Psoas muscle (tissue), 8 donors: ENCODE measurements at places on chromosomes 2 and 18. TPM values are rescaled to one million over a fixed set of nuclear protein-coding genes. Genes with fewer than 3 reads are reported as not detected.

The MEP1B gene
- not detected for total RNA-seq

GRCh38 chr2:138516030-138516704, 14.6 kb downstream of the SPOPL start:
- H3K27ac ChIP-seq = no peak overlapping the region
- H3K36me3 ChIP-seq = no peaks in the 10 kb centered on the region
- no peaks in the 10 kb centered on the region for H3K27me3 ChIP-seq
- DNase-seq = no peak

- H3K36me3 ChIP-seq = no peaks in the 10 kb centered on the region
- no peak overlapping the region for H3K4me3 ChIP-seq
- no peak overlapping the region for H3K27ac ChIP-seq
- no peaks in the 10 kb centered on the region for H3K4me1 ChIP-seq
- DNase-seq = no peak
- no peaks in the 10 kb centered on the region for H3K27me3 ChIP-seq
These were observed 119.7 kb upstream of the KLF7 start for GRCh38 chr2:207285473-207285815.

The DSG1 gene
- not detected for total RNA-seq

The LONRF2 gene
- 5.2 TPM for total RNA-seq

The SLC5A7 gene
- not detected for total RNA-seq

GRCh38 chr2:15981646-15982045, 41.3 kb downstream of the MYCN start:
- no peaks in the 10 kb centered on the region for H3K27me3 ChIP-seq
- H3K27ac ChIP-seq = no peak overlapping the region
- H3K4me3 ChIP-seq = no peak overlapping the region
- no peaks in the 10 kb centered on the region for H3K36me3 ChIP-seq

The ZBTB7C gene
- total RNA-seq = 0.78 TPM

GRCh38 chr2:119647440-119648169, 31.4 kb upstream of the TMEM177 start:
- H3K36me3 ChIP-seq = no peaks in the 10 kb centered on the region
- H3K27me3 ChIP-seq = no peaks in the 10 kb centered on the region
- H3K27ac ChIP-seq = no peak overlapping the region
- H3K4me3 ChIP-seq = no peak overlapping the region
- no peaks in the 10 kb centered on the region for H3K4me1 ChIP-seq

The GLI2 gene
- 0.81 TPM for total RNA-seq

DNA sequence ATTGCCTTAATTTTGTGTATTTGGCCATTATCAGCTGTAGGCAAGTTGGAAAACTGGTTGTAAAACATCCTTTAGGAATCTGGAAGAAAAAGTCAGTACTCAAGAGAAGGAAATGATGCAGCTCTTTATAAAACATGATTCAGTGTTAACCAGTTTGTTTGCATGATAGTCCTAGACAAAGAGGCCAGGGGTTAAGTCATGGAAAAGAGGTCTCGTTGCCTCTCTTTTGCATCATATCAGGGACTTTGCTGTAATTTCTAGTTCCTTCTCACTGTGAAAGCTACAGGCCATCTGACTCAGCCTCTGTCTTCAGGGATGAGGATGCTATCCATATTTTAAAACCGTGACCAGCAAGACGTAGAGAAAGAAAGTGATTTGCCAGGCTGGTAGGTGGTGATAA, 38.0 kb downstream of the NPAS2 start:
- H3K4me1 ChIP-seq = no peaks in the 10 kb centered on the region
- H3K36me3 ChIP-seq = no peaks in the 10 kb centered on the region
- DNase-seq = no peak
- no peaks in the 10 kb centered on the region for H3K27me3 ChIP-seq
- no peak overlapping the region for H3K27ac ChIP-seq

DNA sequence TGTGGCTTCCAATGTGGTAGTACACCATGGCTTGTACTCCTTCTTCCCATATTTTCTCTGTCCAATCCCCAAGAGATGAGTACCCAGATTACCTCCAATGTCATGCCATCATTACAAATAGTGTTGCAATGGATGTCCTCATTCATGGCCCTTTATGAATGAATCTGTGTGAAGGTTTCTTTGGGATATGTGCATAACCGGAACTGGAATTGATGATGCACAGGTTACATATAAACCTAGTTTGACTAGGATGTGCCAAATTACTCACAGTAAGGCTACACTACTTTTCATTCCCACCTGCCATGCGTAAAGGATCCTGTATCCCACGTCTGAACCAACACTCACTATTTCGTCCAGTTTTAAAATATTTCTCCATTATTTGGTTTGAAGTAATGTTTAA, 173.9 kb upstream of the CXCR4 start:
- H3K27ac ChIP-seq = no peak overlapping the region
- H3K4me1 ChIP-seq = no peaks in the 10 kb centered on the region
- H3K27me3 ChIP-seq = no peaks in the 10 kb centered on the region
- DNase-seq = no peak
- H3K36me3 ChIP-seq = no peaks in the 10 kb centered on the region

- H3K36me3 ChIP-seq = no peaks in the 10 kb centered on the region
- DNase-seq = no peak
- no peaks in the 10 kb centered on the region for H3K27me3 ChIP-seq
- H3K4me1 ChIP-seq = no peaks in the 10 kb centered on the region
- H3K4me3 ChIP-seq = no peak overlapping the region
These were observed 7.7 kb downstream of the L3MBTL4 start for GRCh38 chr18:6406910-6407470.

The GTF2A1L gene
- 0.71 TPM for total RNA-seq

The CHRNG gene
- 94.1 TPM for total RNA-seq

DNA sequence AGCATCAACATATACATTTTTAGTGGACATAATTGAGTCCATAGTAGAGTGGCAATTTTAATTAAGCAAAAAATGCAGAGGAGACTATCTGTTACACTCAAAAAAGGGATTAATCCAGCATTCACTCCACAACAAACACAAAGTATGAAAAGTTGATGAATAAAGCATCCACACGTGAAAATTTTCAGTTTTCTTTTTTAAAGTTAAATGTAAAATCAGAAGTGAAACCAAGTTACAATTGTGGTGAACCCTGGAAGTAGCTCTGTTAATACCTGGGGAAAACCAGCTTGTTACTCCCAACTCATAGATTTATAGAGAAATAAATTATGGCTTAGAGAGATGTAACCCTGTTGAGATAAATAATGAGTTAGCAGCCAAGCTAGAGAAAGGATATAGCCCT, 807.8 kb downstream of the TRIB2 start:
- H3K4me1 ChIP-seq = no peaks in the 10 kb centered on the region
- H3K4me3 ChIP-seq = no peak overlapping the region
- DNase-seq = no peak
- H3K27ac ChIP-seq = no peak overlapping the region
- no peaks in the 10 kb centered on the region for H3K36me3 ChIP-seq
- H3K27me3 ChIP-seq = no peaks in the 10 kb centered on the region

The CFAP221 gene
- total RNA-seq = 0.88 TPM

DNA sequence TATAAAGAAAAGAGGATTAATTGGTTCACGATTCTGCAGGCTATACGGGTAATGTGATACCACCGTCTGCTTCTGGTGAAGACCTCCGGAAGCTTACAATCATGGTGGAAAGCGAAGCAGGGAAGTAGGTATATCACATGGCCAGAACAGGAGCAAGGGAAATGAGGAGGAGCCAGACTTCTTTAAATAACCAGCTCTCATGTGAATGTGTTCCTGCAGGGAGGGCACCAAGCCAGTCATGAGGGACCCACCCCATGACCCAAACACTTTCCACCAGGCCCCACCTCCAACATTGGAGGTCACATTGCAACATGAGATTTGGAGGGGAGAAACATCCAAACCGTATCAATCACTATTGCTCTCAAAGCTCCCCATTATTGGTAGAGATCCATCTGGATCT, 61.8 kb downstream of the EFEMP1 start:
- H3K27me3 ChIP-seq = no peaks in the 10 kb centered on the region
- H3K4me1 ChIP-seq = no peaks in the 10 kb centered on the region
- peak overlapping the region; percentile 37 for H3K27ac ChIP-seq
- no peaks in the 10 kb centered on the region for H3K36me3 ChIP-seq
- no peak overlapping the region for H3K4me3 ChIP-seq

GRCh38 chr2:223054193-223054781, 2.3 kb downstream of the KCNE4 start:
- H3K27me3 ChIP-seq = peaks cover 7% of the 10 kb centered on the region
- no peaks in the 10 kb centered on the region for H3K36me3 ChIP-seq
- peak overlapping the region; percentile 59 for H3K4me3 ChIP-seq
- peak overlapping the region; percentile 72 for H3K27ac ChIP-seq
- H3K4me1 ChIP-seq = no peaks in the 10 kb centered on the region

The LOXHD1 gene
- 0.34 TPM for total RNA-seq

GRCh38 chr18:28112056-28112470, 64.9 kb downstream of the CDH2 start:
- no peaks in the 10 kb centered on the region for H3K36me3 ChIP-seq
- H3K4me3 ChIP-seq = no peak overlapping the region
- no peak overlapping the region for H3K27ac ChIP-seq
- no peaks in the 10 kb centered on the region for H3K27me3 ChIP-seq

GRCh38 chr2:74583504-74583903, 29.0 kb downstream of the DOK1 start:
- no peaks in the 10 kb centered on the region for H3K4me1 ChIP-seq
- H3K27ac ChIP-seq = no peak overlapping the region
- no peaks in the 10 kb centered on the region for H3K27me3 ChIP-seq

- no peak for DNase-seq
- no peak overlapping the region for H3K27ac ChIP-seq
- no peaks in the 10 kb centered on the region for H3K36me3 ChIP-seq
- no peak overlapping the region for H3K4me3 ChIP-seq
These were observed 17.3 kb downstream of the NCK2 start for GRCh38 chr2:105761931-105762515.

DNA sequence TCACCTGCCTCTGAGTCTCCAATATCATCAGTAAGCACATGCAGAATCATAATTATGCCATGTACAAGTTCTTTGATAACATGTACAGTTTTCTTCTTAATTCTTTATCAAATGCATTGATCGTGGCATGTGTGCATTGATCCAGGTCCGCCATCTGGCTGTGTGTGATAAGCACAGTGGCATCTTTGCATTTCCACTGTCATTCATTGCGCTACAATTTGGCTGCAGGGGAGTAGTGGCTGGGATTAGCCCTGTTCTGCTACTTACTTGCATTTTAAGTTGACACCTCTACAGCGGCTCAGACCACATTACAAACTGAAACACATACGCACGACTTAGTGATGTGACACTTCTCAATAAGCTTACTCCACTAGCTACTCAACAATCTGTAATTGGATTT, 83.6 kb upstream of the OTX1 start:
- DNase-seq = no peak
- H3K4me1 ChIP-seq = no peaks in the 10 kb centered on the region
- no peaks in the 10 kb centered on the region for H3K27me3 ChIP-seq
- H3K27ac ChIP-seq = no peak overlapping the region
- no peak overlapping the region for H3K4me3 ChIP-seq
- H3K36me3 ChIP-seq = no peaks in the 10 kb centered on the region

GRCh38 chr2:136957044-136957443, 191.7 kb downstream of the THSD7B start:
- no peak overlapping the region for H3K4me3 ChIP-seq
- no peaks in the 10 kb centered on the region for H3K4me1 ChIP-seq
- H3K27me3 ChIP-seq = no peaks in the 10 kb centered on the region
- no peak overlapping the region for H3K27ac ChIP-seq

The L3MBTL4 gene
- total RNA-seq = 0.54 TPM

The RNF152 gene
- 2.6 TPM for total RNA-seq

DNA sequence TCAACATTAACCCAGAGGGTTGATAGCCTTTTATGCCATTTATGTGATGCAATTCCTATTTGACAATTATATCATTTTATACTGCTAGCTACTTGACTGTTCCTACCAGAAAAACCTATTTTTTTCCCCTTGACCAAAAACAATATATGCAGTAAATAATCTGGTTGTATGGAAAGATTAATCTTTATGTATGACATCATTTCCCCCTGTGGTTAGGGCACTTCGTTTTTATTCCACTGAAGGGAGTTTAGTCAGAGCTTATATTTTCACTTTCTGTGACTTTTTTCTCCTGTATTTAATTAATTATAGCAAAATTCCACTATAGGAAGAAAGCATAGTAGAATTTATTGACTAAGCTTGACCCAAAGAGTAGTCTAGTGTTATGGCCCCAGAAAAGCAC, 107.6 kb downstream of the HAUS1 start:
- H3K27ac ChIP-seq = no peak overlapping the region
- peaks cover 40% of the 10 kb centered on the region for H3K4me1 ChIP-seq
- H3K36me3 ChIP-seq = peaks cover 7% of the 10 kb centered on the region
- H3K4me3 ChIP-seq = no peak overlapping the region

DNA sequence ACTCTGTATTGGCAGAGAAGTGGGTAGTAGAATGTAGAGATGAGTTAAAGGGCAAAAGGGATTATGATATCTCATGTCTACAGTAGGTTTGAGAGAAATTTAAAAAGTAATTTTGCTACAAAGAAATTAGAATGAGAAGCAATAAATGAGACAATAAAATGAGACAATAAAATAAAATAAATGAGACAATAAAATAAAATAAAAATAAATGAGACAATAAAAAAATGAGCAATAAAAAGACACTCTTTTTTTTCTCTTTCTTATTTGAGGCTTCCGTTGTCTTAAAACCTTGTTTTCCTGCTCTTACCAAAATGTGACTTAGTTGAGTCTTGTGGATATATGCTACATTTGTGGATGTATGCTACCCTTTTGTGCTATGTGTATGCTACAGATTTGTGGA, 615.4 kb upstream of the PKDCC start:
- no peak overlapping the region for H3K4me3 ChIP-seq
- H3K4me1 ChIP-seq = no peaks in the 10 kb centered on the region
- no peaks in the 10 kb centered on the region for H3K36me3 ChIP-seq
- H3K27me3 ChIP-seq = no peaks in the 10 kb centered on the region

DNA sequence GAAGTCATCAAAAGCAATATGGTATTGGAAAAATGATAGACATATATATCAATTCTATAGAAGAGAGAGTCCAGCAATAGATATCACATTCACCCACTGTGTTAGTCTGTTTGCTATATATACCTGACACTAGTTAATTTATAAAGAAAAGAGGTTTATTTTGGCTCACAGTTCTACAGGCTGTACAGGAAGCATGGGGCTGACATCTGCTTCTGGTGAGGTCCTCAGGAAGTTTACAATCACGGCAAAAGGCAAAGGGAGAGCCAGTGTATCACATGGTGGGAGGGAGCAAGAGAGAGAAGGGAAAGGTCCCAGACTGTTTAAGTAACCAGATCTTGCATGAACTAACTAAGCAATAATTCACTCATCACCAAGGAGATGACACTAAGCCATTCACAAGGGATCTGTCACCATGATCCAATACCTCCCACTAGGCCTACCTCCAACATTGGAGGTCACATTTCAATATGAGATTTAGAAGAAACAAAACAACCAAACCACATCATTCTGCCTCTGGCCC, 470.6 kb downstream of the METTL4 start:
- DNase-seq = no peak
- no peak overlapping the region for H3K4me3 ChIP-seq
- H3K4me1 ChIP-seq = no peaks in the 10 kb centered on the region

DNA sequence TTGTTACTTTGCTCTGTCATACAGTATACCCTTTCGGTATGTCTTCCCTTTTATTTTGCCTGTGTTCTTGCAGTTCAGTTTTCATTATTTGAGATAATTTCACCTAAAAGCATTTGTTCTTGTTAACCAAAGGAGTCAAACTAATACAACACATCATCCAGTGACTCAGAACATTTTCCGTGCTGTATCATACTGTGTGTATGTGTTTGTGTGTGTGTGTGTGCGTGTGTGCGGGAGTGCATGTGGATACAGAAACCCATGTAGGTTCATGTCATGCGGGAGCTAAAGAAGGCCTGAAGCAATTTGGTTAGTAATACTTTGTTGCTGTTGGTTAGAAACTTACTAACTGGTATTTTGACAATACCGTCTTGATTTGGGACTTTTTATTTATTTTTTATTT, 60.0 kb downstream of the CEP192 start:
- no peak overlapping the region for H3K4me3 ChIP-seq
- H3K27ac ChIP-seq = no peak overlapping the region
- peaks cover 7% of the 10 kb centered on the region for H3K36me3 ChIP-seq
- no peaks in the 10 kb centered on the region for H3K4me1 ChIP-seq
- DNase-seq = no peak
- H3K27me3 ChIP-seq = no peaks in the 10 kb centered on the region
